ENCODE measurements at places on chromosomes 3 and 15.

DNA sequence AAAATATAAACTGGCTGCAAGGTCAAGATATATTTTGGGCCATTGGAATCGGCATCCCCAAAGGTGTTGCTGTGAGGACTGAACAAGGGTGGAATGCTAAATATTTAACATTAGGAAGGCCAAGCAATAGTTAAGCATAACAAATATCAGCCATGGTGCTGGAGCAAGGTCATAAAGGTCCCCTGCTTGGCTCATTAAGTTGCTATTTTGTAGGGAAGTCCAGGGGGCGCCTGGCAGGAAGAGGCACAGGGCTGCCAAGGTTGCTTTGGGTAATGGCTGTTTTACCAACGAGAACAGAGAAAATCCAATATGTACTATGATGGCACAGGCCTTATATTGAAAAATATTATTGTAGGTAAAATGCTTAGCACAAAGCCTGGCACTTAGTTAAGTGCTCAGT, 62.2 kb downstream of the SLC15A2 start:
- no peak for DNase-seq

DNA sequence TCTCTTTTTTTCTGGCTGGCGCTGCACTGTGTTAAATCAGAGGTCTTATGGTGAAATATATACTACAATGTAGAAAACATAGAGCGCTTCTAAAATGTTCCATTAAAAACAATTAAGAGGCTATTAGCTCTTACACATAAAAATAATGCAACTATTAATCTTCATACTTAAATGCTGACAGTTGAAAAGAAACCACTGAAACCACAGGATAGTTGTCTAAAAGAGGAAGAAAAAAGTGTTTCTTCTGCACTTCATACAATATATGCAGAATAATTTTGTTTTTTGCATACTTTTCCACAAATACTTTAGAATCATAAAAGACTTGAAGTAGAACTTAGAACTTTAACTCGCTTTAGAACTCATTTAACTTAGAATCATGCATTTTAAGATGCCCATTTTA, 170.5 kb downstream of the PYDC2 start:
- no peak for DNase-seq

- DNase-seq: no peak
These were observed 1124.2 kb downstream of the NAALADL2 start for GRCh38 chr3:175983379-175983778.

GRCh38 chr15:46312133-46312740, 677.4 kb downstream of the SQOR start:
- no peak for DNase-seq

- DNase-seq: no peak
These were observed 1.1 kb upstream of the TRPM1 start for GRCh38 chr15:31102374-31103342.

DNA sequence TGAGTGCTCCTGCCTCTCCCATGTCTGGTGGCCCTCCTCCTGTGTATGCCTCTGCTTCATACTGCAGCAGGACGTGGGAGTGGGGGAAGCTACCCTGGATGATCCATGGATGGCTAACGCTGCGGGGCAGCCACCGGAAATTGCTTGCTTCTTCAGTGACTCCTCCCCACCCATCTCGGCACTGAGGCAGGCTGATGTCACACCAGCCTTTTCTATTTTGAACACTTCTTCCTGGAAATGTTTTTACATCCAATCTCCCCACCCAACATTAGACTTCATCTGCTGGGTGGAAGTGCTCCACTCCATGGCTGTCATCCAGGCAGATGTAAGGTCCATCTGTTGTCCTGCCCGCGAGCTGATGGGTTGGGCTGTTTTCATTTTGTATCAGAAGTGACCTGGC, 58.9 kb upstream of the MUC13 start:
- DNase-seq: no peak

- no peak for DNase-seq
These were observed 14.9 kb downstream of the SOX2 start for GRCh38 chr3:181726351-181727330.

- no peak for DNase-seq
These were observed 5.7 kb downstream of the VGLL4 start for GRCh38 chr3:11637901-11638458.

DNA sequence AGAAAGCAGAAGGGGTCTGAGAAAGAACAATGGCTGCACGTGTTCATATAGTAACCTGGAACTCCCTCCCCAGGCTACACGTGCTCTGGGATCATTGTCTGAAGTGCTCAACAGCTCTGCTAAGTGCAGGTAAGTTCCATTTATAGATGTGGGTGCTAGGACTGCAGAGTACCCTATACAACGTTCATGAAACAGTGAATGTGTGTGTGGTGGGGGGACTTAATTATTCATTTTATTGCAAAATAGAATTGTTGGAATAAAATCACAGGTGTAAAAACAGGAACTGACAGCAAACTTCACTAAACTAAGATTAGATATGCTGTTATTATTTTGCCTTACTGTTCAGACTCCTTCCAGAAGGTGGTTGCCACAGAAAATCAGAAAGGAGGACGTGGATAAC, 68.5 kb downstream of the CCR4 start:
- DNase-seq: no peak

DNA sequence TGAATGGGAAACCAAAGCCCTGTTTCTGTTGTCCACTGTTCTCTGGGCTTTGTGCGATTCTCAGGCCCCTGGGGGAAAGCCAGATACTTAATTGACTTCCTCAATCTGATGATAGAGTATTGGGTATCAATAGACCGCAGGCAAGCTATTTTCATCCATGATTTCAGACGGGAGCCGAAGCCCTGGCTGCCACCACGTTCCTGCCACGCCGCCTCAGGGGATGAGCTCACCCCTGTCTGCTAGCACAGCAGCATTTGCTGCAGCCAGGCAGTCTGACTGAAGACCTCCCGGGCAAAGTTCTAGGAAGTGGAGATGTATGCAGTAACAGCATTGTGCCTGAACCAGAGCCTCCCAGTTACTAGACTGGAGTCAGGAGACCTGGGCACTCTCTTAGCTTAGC, 69.8 kb downstream of the ISG20 start:
- DNase-seq: no peak

- no peak for DNase-seq
These were observed at the start of gene PEX5L for GRCh38 chr3:180036671-180037455. PEX5L (minus strand) TSS chr3:180036937; CDS start chr3:180036599, 338 bp downstream.

- no peak for DNase-seq
These were observed 381.4 kb downstream of the NTRK3 start for GRCh38 chr15:87874896-87875711.

- no peak for DNase-seq
These were observed 344.9 kb upstream of the SLCO3A1 start for GRCh38 chr15:91508633-91509032.

DNA sequence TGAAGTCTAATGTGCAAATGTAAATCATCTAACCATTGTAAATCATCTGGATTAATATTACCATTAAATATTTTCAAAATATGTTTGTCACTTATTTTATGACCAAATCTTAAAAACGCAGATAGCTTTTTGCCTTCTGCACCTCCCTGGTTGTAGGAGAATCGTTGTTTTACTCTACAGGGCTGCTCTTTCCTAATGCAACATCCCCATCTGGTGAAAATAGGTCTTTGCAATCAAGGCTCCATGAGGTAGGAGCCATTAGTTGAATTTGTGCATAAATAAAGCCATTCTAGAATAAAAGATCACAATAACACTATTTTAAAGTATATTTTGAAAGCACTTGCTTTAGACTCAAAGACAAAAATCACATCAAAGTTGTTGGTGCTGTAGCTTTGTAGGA, 535.6 kb upstream of the AGTR1 start:
- no peak for DNase-seq

- no peak for DNase-seq
These were observed 494.3 kb upstream of the KCNMB2 start for GRCh38 chr3:178041931-178042330.

DNA sequence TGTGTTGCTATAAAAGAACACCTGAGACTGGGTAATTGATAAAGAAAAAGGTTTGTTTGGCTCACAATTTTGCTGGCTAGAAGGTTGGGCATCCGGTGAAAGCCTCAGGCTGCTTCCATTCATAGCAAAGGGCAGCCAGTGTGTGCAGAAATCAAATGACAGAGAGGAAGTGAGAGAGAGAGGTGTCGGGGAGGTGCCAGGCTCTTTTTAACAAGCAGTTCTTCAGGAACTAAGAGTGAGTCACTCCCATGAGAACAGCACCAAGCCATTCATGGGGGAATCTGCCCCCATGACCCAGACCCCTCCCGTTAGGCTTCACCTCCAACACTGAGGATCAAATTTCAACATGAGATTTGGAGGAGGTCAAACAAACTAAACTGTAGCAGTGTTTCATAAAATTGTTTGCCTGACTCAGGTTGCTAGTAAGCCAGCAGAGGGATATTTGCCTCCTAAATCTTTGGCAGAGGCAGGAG, 4.5 kb upstream of the PARP15 start:
- DNase-seq: no peak

DNA sequence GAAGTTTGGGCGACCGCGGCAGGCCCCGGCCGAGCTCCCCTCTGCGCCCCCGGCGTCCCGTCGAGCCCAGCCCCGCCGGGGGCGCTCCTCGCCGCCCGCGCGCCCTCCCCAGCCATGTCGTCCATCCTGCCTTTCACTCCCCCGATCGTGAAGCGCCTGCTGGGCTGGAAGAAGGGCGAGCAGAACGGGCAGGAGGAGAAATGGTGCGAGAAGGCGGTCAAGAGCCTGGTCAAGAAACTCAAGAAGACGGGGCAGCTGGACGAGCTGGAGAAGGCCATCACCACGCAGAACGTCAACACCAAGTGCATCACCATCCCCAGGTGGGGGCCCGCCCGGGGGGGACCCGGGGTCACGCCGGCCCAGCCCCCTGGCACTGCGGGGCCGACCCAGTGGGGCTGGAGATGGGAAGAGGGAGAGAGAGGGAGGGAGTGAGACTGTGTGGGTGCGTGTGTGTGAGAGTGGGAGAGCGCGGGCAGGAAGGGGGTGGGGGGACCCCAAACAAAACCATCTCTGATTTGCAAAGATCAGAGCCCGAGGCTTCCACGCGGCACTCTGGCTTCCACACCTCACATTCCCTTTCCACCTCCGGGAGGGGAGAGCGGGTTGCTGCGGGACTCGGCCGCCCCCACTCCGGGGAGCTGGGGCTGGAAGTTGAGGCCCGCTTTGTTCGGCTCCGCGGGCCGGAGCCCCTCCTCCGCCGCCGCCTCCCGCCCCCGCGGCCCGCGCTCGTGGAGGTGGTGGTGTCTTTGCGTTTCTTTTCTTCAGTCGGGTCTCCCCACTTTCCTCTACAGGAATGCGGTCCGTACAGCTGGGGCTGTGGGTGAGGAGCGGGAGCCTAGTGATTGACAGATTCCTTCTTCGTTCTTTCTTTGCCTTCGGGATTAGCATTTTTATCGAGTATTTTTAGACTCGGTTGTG, 898 bp downstream of the SMAD3 start:
- no peak for DNase-seq

DNA sequence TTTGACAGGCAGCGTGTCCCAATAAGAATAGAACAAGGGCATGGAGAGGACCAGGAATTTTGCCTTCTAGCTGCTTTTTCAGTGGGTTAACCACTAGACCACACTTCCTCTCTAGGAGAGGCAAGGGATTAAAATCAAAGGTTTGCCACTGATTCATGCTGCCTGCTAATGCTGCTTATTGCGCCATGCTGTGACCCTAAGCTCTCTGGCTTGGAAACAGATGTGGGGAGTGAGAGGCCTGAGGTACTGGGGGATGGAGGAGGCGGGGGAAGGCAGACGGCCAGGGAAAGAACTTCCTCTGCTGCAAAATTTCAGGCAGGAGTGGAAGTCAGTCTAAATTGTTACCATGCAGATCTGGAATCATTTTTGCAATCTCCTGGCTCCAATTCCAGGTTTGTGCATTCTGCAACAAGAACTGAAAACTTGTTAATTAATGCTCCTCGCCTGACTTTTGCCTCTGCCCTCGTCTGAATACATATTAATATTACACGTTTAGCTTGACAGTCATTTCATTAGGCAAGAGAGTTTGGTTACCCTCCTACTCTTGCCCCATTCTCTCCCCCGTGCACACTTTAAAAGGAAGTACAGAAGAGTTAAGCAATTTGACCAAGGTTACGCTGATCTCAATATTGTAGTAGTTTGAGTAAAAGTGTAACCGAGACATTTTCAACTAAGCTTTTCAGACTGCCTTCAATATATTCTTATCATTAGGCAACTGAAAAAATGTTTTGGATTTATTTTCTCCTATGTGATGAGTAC, 121.7 kb upstream of the SPRED1 start:
- no peak for DNase-seq

DNA sequence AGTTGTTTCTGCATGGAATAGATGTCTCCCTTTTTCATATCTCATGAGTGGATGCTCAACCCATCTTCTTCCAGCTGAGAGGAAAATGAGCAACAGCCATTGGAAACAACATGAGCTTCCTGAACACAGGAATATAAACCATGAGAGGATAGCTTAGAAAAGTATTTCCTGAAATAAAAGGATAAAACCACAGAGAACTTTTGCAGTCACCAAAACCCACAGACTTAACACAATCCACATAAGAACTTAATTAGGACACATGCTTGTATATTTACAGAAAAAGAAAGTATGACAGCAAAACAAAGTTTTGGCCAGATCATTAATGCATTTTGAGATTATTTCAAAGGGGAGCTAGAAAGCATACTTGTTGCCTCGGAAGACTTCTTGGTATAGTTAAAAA, 180.5 kb upstream of the RASGRP1 start:
- no peak for DNase-seq

DNA sequence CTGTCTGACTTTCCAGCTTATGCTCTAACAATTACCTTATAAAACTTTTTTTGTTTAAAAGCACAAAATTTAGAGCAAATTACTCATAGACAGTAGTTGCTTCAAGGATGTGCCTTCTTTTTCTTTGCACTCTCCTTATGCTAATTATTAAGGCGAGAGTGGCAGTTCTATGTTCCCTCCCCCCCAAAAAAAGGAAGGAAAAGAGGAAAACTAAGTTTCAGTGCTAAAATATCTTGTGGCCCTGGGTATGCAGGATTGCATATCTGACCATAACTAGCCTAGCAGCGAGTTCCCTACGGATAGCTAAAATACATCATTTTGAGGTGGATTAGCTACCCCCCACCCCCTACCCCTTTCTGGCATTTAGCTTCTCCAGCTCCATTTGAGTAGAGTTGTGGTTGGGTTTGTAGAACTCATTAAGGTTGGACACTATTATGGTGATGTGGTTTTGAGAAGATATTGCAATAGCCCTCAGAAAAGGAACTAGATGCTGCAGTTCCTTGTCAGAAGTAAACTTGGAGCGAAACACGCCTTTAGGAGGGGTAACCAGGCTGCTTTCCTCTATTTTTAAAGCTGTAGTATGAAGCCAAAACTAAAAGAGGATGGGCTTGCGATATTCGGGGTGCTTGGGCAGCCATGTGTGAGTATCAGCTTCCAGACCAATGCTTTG, 174.6 kb downstream of the AKAP13 start:
- DNase-seq: no peak

- DNase-seq: no peak
These were observed 81.6 kb downstream of the LRRC49 start for GRCh38 chr15:70974004-70974832.

DNA sequence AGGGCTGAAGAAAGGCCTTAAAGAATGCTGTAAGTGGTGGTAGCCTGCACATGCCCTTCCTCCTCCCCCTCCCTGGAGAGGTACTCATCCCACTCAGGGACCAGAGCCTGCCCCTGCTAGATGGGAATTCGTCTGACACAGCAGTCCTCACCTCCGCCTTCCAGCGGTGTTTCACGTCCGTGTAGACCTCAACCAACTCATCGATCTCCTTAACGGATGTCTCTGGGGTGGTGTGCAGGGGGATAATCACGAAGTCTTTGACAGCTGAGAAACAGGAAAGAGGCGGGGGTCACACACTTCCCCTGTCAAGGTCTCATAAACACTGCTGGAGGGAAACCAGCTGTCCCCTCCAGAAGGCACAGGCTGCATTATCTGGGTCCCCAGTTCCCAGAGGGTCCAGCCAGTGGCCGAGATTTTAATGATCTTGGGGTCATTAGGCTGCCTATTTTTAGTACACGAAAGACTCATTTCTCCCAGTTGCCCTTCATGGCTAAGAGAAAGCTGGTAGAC, 9.9 kb downstream of the DNASE1L3 start:
- no peak for DNase-seq
